ENCODE measurements at places on chromosomes 4 and X. TPM values are rescaled to one million over a fixed set of nuclear protein-coding genes. Genes with fewer than 3 reads are reported as not detected.

The PPEF2 gene
- total RNA-seq = not detected

The SPON2 gene
- total RNA-seq = 14.0 TPM

The SMR3B gene
- not detected for total RNA-seq

The P2RY4 gene
- 0.16 TPM for total RNA-seq

The HHIP gene
- 0.50 TPM for total RNA-seq

The H2BW2 gene
- total RNA-seq = not detected

The GNL3L gene
- 20.5 TPM for total RNA-seq

The GAGE12E gene
- total RNA-seq = not detected

The ANK2 gene
- total RNA-seq = 318 TPM

The USP27X gene
- total RNA-seq = 1.6 TPM

The TSPAN7 gene
- 96.3 TPM for total RNA-seq

The MAGEB17 gene
- 0.18 TPM for total RNA-seq

The ADAMTS3 gene
- total RNA-seq = 1.7 TPM

The RPS6KA3 gene
- 31.0 TPM for total RNA-seq

The SRPK3 gene
- 25.8 TPM for total RNA-seq

The PPP4R3C gene
- total RNA-seq = not detected

The TLR8 gene
- total RNA-seq = 3.5 TPM

The CLDN22 gene
- total RNA-seq = not detected

The STATH gene
- not detected for total RNA-seq

The CT55 gene
- not detected for total RNA-seq

The CENPI gene
- 0.88 TPM for total RNA-seq

The KLB gene
- 5.0 TPM for total RNA-seq

The PDZD4 gene
- total RNA-seq = 4.3 TPM

The MAGEA2B gene
- total RNA-seq = not detected

The RAB39B gene
- 0.24 TPM for total RNA-seq

The GPR78 gene
- total RNA-seq = 0.06 TPM

Measured in left cardiac atrium (tissue), 4 donors.